MG63 (cell line): ENCODE measurements at places on chromosomes 2 and 18. TPM values are rescaled to one million over a fixed set of nuclear protein-coding genes. Genes with fewer than 3 reads are reported as not detected.

DNA sequence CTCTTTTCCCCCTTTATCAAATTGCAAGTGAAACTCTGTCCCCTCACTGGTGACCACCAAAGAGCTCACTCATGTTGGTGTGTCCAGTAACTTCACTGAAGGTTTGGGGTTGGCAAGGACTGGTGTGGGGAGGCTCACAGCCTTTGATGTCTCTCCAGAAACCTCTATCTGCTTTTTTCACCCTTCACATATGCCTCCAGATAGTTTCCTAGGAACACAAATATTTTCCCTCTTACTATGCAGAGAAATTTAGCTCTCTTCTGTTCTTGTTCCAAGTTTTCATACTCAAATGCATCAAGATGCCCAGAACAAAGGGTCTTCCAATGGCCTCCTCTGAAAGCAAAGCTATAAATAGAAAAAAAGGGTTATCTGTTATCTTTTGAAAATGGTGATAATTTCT lies 20.7 kb downstream of the DTNA start:
- no peak for DNase-seq

DNA sequence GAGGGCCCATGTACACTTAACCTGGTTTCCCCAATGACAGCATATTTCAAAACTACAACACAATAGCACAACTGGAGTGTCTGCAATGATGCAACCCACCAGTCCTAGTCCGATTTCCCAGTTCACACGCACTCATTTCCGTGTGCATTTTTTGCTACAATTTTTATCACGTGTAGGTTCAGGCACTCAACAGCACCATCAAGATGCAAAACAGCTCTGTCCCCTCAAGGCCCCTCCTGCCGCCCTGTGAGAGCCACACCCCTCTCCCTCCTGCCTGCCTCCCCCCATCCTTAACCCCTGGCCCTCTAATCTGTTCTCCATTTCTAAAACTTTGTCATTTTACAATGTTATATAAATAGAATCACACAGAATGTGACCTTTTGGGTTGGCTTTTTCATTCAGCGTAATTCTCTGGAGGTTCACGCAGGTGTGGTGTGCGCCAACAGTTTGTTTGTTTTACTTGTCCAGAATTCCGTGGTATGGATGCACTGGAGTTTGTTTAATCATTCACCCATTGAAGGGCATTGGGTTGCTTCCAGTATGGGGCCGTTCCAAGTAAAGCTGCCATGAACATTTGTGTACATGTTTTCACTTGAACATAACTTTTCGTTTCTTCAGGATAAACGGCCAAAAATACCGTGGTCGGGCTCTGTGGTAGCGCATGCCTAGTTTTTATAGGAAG lies 8.4 kb downstream of the KCNIP3 start:
- DNase-seq = peak; percentile 91

GRCh38 chr2:9660781-9661180 lies 30.0 kb upstream of the YWHAQ start:
- no peak for DNase-seq

DNA sequence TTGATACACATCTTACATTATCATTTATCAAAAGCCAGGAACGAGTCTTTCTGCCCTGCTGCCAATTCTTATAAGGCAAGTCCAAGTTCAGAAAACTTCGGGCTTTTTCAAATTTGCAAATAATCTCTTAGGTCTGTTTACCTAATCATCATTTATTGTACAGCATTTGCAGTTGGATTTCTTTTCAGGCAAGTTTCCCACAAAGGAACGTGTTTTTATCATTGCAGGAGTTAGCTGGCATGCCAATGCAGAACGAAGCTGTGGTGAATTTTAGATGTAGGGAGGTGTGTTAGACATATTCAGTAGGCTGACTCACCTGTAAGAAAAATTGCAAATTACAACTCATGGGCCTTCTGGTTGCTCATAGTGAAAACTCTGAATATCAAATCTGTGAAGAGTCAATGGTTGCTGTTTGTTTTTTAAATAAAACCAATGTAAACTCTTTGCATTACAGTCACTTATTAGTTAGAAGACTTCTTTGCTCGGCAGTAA lies 209.6 kb downstream of the SRBD1 start:
- no peak for DNase-seq

GRCh38 chr18:76823587-76824011 lies 1.2 kb downstream of the ZNF236 start:
- no peak for DNase-seq

DNA sequence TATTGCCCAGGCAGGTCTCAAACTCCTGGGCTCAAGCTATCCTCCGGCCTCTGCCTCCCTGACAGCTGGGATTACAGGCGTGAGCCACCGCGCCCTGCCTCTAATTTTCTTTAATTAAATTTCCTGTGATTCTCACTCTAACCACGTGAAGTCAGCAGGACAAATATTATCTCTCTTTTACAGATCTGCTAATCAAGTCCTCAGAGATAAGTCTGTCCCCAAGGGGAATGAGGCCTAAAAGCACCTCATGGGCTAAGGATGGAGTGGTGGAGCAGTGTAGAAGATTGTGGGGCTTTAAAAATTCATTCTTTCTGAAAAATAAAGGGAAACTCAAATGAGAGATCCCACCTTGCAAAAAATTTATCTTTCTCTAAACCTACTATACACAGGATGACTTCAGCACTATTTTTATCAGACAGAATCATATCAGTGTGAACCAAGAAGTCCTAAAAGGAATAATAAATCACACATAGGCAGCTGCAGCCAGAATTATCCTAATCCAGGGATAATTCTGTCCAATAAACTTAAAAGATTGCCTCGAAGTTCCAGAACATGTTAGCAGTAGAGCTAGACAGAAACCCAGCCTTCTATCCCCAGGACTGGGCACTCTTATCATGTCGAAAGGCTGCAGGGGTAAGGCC lies 38.3 kb upstream of the BMPR2 start:
- no peak for DNase-seq

DNA sequence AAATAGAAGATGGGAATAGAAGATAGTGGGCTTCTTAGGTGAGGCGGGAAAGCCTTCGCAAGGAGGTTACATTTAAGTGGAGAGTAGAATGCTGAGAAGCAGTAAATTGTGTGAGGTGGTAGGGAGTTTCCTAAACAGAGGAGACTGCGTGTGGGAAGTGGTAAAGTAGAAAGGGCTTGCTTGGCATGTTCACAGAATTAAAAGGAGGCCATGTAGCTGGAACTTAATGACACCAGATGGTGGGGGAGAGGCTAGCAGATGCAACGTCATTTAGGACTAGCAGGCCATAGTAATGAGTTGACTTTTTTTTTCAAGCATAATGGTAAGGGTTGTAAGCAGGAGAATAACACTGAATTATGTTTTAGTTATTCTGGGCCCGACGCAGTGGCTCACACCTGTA lies 13.0 kb upstream of the RTN4 start:
- no peak for DNase-seq

DNA sequence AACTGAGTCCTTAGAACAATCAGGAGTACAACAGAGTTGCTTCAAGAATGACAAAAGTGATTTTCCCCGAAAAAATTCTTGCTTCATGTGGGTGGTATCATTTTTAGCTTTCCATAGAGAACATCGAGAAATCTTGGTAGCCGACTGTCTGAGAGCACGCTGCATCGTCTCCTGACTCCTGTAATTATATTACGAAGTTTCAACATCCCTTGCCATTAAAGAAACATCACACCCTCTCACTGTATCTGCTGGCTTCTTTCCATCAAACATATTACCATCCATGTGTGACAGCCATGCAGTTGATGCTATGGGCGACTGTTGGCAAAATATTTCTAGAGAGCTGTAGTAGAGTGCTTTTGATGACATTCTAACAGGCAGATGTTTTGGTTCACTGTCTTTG lies 311.2 kb downstream of the CMPK2 start:
- no peak for DNase-seq

GRCh38 chr18:53033128-53033527 lies 693.1 kb downstream of the DCC start:
- DNase-seq = no peak

- no peak for DNase-seq
Observed at GRCh38 chr2:197088694-197089093, 162.2 kb upstream of the PGAP1 start.

- DNase-seq = no peak
Observed at GRCh38 chr2:49265471-49265870, 111.2 kb upstream of the FSHR start.

- peak; percentile 83 for DNase-seq
Observed at GRCh38 chr2:120239488-120240287, 13.0 kb upstream of the RALB start.

DNA sequence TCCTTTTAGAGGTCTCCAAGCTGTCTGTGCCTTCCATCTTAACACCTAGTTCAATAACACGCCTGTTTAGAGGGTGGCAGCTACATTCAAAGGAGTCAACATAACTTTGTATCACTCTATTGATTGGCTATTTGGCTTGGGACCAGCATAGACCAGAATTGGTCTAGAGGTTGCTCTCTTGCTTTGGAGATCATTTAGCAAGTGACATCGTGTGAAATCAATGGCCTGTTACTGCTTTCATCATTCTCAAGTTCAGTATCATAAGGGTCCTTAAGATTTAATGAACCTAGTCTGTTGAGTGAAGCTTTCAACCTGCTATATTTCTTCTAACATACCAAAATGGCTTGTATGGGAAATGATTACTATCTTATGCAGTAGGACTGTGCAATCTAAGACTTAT lies 768.2 kb downstream of the NRXN1 start:
- no peak for DNase-seq

DNA sequence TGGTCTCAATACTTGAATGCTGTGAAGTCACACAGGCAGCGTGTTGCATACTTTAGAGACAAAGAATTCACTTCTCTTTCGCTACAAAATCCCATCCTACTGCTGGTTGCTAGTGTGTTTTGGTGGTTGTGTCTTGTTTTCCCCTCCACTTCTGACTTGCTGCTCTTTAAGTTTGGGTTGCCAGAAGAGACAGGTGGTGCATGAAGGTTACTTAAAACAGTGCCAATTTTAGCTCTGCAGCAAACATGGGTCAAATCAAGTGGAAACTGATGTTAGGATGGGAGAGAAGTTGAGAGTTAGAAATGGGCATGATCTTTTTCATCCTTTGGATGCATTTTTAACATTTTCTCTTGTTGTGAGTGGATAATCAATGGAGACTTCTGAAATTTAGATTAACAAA lies 136.2 kb upstream of the KCNH7 start:
- no peak for DNase-seq

DNA sequence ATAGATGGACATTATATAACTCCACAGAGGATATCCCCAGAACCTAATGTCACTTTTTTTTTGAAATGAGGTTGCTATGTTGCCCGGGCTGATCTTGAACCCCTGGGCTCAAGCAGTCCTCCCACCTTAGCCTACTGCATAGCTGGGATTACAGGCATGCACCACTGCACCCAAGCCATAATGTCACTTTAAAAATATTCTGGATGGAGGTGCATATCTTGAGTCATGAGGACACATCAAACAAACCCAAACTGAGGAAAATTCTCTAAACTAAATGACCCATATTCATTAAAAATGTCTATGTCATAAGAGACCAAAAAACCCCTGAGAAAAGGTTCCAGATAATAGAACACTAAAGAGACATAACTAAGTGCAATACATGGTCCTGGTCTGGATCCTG lies 36.3 kb downstream of the OSGEPL1 start:
- DNase-seq = no peak

IMPA2 gene
- total RNA-seq = 70.0 and 90.8 TPM in 2 replicates

COL3A1 gene
- 104 and 106 TPM in 2 replicates for total RNA-seq

MSH6 gene
- total RNA-seq = 55.0 and 63.8 TPM in 2 replicates

CNDP1 gene
- not detected in 2 replicates for total RNA-seq

MOGAT1 gene
- not detected in 2 replicates for total RNA-seq

POTEC gene
- not detected in 2 replicates for total RNA-seq

PSMA8 gene
- total RNA-seq = 0.23 TPM in 1 of 2 replicates, not detected in the other

TNFRSF11A gene
- 1.8 and 7.0 TPM in 2 replicates for total RNA-seq
